ENCODE measurements at places on chromosomes 3 and 15. TPM values are rescaled to one million over a fixed set of nuclear protein-coding genes. Genes with fewer than 3 reads are reported as not detected.

The GRM7 gene
- total RNA-seq, result not detected

DNA sequence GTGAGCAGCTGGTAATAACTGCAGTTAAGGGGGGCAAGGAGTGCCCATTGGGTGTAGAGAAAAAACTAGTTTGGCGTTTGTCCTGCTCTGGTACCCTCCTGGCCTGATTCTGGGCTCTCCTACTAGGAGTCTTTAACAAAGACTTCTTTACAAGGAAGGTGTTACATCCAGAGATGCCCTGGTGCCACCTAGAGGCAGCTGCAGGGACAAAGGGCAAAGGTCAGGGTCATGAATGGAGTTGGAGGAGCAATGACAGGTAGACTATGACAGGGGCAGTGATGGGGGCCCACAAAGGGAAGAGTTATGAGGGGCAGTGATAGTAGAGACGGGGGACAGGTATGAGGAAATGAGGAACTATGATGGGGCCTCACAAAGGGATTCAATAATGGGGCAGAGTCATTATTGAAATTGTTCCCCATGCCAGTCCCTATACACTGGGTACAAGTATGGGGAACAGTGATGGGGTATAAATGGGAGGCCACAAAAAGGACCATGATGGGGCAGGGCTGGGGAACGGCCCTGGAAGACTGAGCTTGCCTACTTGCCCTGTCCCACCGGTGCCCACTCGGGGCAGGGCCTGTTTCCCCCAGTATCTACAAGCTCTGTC is 7.9 kb downstream of the CCDC71 start:
- DNase-seq, result no peak

DNA sequence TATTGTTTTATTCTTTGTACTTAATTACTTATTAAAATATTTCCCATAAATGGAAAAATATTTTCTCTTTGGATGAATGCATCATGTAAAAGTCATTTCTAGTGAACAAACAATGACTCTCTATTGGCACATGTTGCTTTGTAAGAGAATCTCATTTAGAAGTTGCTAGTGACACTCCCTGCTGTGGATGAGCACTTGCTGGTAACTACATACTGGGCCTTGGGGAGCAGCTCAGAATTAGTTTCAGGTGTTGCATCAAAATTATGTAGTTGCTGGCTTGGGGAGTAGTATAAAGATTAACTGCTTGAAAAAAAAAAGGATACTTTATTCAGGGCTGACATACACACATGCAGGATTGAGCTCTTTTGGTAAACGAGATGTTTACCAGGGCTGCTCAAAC is 80.3 kb upstream of the KCNAB1 start:
- DNase-seq, result no peak

GRCh38 chr3:49013738-49014660 is 4.4 kb downstream of the DALRD3 start:
- DNase-seq, result no peak

DNA sequence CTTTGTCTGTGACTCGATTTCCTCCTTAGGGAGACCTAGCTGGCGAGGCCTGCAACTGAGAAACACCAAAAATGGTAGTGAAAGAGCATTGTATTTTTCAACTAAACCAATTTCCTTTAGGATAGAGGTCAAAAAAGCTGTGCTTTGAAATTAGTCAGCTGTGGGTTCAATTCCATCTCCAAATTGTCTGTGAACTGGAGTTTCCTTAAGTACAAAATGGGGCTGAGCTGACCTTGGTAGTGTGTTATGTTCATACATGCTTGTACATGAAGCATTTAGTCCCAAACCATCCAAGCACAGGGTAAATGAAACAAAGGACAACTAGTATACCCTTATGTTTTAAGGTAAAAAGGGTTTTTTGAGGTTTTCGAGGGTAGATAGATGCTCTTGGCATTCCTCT is 99.3 kb downstream of the RARB start:
- DNase-seq, result no peak

Measured in natural killer cell treated with Interleukin-12 subunit alpha and Interleukin-12 subunit beta and Interleukin-15 and Interleukin-18, amount 100 ng/mL, for 72 hours (primary cell).